ENCODE measurements at places on chromosomes 5 and 9. TPM values are rescaled to one million over a fixed set of nuclear protein-coding genes. Genes with fewer than 3 reads are reported as not detected.

DNA sequence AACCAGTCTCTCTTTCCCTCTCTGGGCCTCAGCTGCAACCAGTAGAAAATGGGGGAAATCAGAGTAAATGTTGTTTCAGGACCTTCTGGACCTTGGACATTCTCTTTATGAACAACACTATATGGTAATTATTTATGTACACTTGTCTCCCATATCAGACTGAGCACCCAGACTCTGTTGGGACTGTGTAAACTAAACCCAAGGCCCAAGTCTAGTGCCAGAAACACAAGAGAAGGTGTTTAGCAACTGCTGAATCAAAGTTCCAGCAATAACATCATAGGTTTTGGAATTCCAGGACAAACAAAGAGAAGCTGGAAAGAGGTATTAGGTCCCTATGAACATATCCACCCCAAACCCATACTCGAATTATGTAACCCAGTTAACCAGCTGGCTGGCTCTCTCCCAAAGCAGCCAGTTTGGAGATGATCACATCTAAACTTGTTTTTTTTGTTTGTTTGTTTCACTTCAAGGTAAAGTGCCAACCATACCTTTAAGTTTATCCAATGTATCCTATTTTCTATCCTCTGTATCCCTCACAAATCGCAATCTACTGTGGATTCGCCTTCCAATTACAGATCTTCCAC, 1.9 kb upstream of the RNF38 start:
- H3K27me3 ChIP-seq, result no peaks in the 10 kb centered on the region
- DNase-seq, result no peak
- H3K4me3 ChIP-seq, result peak overlapping the region; percentile 74
- H3K36me3 ChIP-seq, result no peaks in the 10 kb centered on the region

GRCh38 chr5:84218546-84218945, 166.1 kb downstream of the EDIL3 start:
- DNase-seq, result no peak
- H3K4me1 ChIP-seq, result no peaks in the 10 kb centered on the region
- H3K36me3 ChIP-seq, result no peaks in the 10 kb centered on the region
- H3K27ac ChIP-seq, result no peak overlapping the region
- H3K4me3 ChIP-seq, result no peak overlapping the region

GRCh38 chr5:16265141-16265540, 85.5 kb upstream of the MARCHF11 start:
- no peak for DNase-seq
- H3K4me3 ChIP-seq, result no peak overlapping the region
- H3K36me3 ChIP-seq, result no peaks in the 10 kb centered on the region
- H3K4me1 ChIP-seq, result no peaks in the 10 kb centered on the region
- H3K27me3 ChIP-seq, result no peaks in the 10 kb centered on the region
- H3K27ac ChIP-seq, result no peak overlapping the region

GRCh38 chr5:60927450-60927849, 17.4 kb downstream of the ERCC8 start:
- no peak overlapping the region for H3K4me3 ChIP-seq
- no peak for DNase-seq
- H3K27me3 ChIP-seq, result no peaks in the 10 kb centered on the region
- H3K27ac ChIP-seq, result no peak overlapping the region
- H3K4me1 ChIP-seq, result no peaks in the 10 kb centered on the region

GRCh38 chr9:96686638-96687335, 31.7 kb upstream of the PRXL2C start:
- DNase-seq, result no peak
- no peaks in the 10 kb centered on the region for H3K27me3 ChIP-seq
- peak overlapping the region; percentile 61 for H3K27ac ChIP-seq
- no peaks in the 10 kb centered on the region for H3K36me3 ChIP-seq

DNA sequence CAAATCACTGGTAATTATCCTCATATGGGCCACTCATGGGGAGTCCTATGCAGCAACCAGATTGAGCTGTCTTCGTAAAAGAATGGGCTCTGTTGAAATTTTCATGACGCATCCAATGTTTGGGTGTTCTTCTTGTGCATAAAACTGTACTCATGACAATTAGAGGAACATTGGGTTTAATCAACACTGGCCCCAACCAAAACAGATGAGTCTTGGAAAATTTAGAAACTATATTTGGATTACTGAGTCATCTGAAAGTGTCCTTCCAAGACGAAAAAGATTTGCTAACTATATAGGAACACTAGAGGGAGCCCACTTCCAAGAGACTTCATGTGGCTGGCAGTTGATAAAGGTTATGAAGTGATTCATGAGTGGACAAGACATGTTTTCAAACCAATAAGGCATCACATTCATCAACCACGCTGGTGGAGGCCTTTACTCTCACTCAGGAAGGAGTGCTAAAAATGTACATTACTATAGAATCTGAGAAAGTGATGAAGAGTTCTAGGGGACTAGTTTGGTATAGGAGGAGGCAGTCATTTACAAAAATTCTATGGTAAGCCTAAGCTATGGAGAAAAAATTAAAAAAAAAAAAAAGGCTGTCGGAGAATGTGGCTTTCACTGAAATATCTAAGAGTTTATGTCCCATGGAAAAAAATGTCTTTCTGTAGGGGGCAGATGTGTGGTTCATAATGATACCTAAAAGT, 313.5 kb downstream of the PRDM9 start:
- H3K36me3 ChIP-seq, result no peaks in the 10 kb centered on the region
- H3K4me1 ChIP-seq, result no peaks in the 10 kb centered on the region
- no peak overlapping the region for H3K4me3 ChIP-seq
- no peak overlapping the region for H3K27ac ChIP-seq
- no peaks in the 10 kb centered on the region for H3K27me3 ChIP-seq

- no peak for DNase-seq
- H3K27ac ChIP-seq, result peak overlapping the region; percentile 78
- no peaks in the 10 kb centered on the region for H3K27me3 ChIP-seq
- peaks cover 19% of the 10 kb centered on the region for H3K4me1 ChIP-seq
- peaks cover 9% of the 10 kb centered on the region for H3K36me3 ChIP-seq
- H3K4me3 ChIP-seq, result peak overlapping the region; percentile 70
Measured at GRCh38 chr9:83956436-83957247, 23.4 kb downstream of the HNRNPK start.

- no peaks in the 10 kb centered on the region for H3K36me3 ChIP-seq
- no peak for DNase-seq
- no peak overlapping the region for H3K4me3 ChIP-seq
- no peaks in the 10 kb centered on the region for H3K27me3 ChIP-seq
- no peak overlapping the region for H3K27ac ChIP-seq
Measured at GRCh38 chr9:132002643-132003318, 76.9 kb downstream of the MED27 start.

GRCh38 chr5:8756498-8757084, 789.3 kb downstream of the SEMA5A start:
- H3K27me3 ChIP-seq, result no peaks in the 10 kb centered on the region
- no peaks in the 10 kb centered on the region for H3K4me1 ChIP-seq
- H3K27ac ChIP-seq, result no peak overlapping the region
- H3K36me3 ChIP-seq, result no peaks in the 10 kb centered on the region

GRCh38 chr9:89364666-89365531, 46.6 kb downstream of the SECISBP2 start:
- DNase-seq, result no peak
- H3K27ac ChIP-seq, result no peak overlapping the region
- H3K27me3 ChIP-seq, result no peaks in the 10 kb centered on the region
- H3K4me1 ChIP-seq, result peaks cover 5% of the 10 kb centered on the region
- H3K4me3 ChIP-seq, result no peak overlapping the region
- H3K36me3 ChIP-seq, result peaks cover 24% of the 10 kb centered on the region

DBH gene
- 12.0 TPM for total RNA-seq

TEK gene
- total RNA-seq, result 12.5 TPM

CSF1R gene
- 21.4 TPM for total RNA-seq

TIMD4 gene
- not detected for total RNA-seq

PDZD2 gene
- total RNA-seq, result 42.7 TPM

CD180 gene
- 2.0 TPM for total RNA-seq

SH2D3C gene
- 19.6 TPM for total RNA-seq

KYAT1 gene
- 11.0 TPM for total RNA-seq
